Stimulated activated CD8-positive, alpha-beta memory T cell treated with anti-CD3 and anti-CD28 coated beads, Interleukin-7, amount 100 ng/mL, for 1 hour (primary cell): ENCODE measurements at places on chromosomes 2 and 18.

DNA sequence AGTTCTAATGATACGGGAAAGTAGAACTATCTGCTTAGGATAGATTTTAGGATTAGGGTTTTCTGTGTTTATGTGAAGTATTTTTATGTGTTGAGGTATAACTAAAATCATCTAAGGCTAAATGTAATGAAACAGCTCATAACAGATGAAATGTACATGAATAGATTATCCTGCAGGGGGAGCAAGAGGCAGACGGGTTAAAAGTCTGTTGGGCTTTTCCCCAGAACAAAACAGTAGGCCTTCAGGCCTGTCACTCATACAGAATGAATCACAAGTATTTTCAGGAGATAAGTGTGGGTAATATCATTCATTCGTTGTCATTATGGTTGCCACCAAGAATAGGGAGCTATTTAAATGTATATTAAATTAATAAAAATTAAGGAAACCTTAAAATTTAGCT, 107.9 kb upstream of the IL1R2 start:
- no peak for DNase-seq

DNA sequence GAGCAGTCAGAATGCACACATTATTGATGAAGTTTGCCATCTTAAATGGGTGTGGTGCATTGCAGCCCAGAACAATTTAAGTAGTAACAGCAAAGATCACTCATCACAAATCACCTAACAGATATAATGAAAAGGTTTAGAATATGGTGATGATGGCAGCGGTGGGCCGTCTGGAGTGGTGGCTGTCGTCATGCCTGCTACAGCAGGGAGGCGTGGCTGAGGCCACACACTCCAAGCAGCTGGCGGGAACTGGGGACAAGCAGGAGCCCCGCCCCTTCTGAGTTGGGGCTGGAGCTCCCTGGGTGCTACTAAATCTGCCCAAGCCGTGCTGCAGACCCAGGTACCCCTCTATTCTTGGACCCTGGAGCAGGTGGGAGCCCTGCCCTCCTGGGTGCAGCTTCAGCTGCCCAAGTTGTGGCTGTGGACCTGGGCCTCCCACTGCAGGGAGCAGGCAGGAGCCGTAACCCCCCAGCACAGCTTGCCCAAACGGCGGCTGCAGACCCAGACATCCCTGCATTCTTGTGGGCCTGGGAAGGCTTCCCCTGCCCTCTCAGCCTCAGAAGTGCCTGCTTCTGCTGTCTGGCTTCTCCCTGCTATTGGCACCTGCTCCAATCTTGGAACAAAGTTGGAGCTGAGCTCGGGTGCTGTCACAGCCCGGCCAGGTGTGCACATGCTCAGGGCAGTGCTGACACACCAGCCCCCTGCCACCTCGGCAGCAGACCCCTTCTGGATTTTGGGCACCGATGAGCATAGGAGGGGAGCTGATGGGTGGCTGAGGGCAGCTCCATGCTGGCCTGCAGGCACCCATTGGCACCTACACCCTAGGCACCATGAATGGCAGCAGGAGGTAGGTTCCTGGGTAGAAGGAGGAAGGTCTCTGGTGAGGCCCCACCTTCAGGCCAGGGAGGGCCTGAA, 149.3 kb downstream of the EHBP1 start:
- DNase-seq: no peak

DNA sequence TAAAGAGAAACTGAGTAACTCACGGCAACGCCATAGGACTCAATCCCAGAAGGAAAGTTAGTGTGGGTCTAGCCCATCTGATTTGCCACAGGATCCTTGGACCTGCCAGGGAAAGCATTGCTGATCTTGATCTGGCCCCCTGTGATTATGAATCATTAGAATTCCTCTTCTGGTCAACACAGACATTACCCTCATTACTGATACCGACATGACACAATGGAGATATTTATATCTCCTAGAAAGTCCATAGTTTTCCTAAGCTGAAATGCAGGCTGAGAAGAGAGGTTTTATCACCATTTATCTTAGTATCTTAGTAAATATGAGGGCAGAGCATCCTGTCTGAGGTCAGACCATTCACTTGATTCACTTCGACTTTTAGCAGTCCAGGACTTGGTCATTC, 75.5 kb upstream of the CCDC68 start:
- DNase-seq: no peak

- no peak for DNase-seq
Observed at GRCh38 chr2:235534678-235535422, 41.0 kb downstream of the AGAP1 start.

GRCh38 chr2:95346738-95347671, 49.9 kb downstream of the KCNIP3 start:
- DNase-seq: no peak

DNA sequence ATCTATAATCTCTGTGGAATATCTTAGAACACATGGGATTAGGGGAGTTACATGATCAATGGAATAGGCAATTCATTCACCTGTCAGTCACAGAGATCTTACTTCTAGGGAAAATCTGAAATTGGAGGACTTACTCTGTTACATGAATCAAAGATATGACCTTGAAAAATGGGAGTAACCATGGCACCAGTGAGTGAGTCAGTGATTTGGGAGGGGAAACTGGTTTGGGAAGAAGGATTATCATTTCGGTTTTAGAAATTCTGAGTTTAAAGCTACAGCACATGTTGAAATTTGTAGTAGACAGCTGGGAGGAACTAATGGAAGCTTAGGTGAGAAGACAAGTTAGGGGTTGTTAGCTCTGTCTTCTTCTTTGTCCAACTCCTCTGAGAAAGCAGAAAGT, 153.7 kb downstream of the CAMKMT start:
- no peak for DNase-seq

- DNase-seq: no peak
Observed at GRCh38 chr2:218733171-218734021, 22.8 kb downstream of the TTLL4 start.

DNA sequence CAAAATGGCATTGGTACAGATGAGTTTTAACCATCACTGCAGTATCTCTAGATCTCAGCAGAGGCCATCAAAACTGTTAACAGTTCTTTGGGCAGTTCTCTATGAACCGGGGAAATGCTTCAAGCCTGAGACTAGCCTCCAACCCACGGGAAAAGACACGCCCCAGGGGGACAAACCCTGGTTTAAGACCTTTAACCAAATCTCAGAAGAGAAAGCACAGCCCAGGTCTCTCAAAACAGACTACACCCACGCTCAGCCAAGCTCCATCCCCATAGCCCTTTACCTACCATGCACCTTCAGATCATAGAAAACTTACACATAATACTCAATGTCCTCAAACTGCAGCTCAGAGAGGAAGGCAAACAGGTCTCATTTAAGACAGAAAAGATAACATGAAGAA, 78.3 kb downstream of the TMEM163 start:
- DNase-seq: no peak

DNA sequence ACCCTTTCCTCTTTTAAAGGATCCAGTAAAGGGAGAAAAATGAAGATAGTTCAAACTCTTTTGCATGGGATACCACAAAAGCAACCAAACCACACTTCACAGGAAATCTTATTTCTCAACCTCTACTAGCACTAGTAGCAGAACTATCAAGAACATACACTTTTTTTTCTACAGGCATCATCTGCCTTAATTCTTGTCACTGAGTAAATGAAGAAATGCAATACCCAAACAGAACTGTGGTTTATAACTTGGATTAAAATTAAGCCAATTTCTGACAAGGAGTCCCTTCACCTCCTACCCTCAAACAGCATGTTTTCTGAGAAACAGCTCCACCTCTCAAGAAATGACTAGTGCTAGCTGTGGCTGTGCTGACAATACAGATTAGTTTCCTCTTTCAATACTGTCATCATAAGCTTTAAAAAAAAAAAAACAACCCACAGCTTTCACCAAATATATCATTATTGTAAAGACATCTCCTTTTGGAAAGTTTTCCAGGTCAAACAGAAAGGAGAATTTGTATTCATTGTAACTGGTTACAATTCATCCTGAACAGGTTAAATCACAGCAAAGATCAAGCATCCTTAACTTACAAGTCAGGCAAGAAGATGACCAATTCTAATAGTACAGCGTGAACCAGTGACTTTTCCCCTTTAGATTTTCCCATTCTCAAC, 44.4 kb downstream of the PTPN2 start:
- DNase-seq: no peak
